ENCODE measurements at places on chromosomes 13 and 19.

DNA sequence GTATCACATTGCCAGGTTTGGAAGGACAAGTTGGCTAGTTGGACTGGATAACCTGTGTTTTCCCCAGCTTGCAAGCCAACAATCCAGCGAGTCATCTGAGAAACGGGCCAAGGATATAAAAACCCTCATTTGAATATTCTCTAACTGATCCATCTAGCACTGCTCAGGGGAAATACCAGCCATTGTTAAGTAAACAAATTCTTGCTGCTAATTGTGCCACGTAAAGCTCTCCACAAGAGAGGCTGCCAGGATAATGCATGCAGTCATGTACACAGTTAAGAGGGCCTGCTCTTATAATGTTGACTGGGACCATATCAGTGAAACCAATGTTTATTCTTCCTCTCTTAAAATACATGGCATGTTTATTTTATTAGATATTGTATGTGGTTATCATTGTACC, 663.2 kb upstream of the SGCG start:
- no peak for DNase-seq

DNA sequence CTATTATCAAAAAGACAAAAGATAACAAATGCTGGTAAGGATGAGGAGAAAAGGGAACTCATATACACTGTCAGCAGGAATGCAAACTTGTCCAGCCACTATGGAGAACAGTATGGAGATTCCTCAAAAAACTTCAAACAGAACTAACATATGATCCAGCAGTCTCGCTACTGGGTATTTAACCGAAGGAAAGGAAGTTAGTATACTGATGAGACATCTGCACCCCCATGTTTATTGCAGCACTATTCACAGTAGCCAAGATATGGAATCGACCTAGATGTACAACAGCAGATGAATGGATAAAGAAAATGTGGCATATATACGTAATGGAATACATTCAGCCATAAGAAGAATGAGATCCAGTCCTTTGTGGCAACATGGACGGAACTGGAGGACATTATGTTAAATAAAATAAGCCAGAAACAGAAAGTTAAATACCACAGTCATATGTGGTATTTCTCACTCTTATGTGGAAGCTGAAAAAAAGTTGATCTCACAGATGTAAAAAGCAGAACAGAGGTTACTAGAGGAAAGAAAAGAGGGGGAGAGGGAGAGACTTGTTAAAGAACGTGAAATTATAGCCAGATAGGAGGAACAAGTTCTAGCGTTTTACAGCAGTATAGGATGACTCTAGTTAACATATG, 83.2 kb downstream of the RUBCNL start:
- no peak for DNase-seq

GRCh38 chr19:54430306-54431254, 15.3 kb downstream of the TTYH1 start:
- DNase-seq: peak; percentile 61

- DNase-seq: no peak
Observed at GRCh38 chr19:39155741-39156140, 30.2 kb downstream of the PAK4 start.

DNA sequence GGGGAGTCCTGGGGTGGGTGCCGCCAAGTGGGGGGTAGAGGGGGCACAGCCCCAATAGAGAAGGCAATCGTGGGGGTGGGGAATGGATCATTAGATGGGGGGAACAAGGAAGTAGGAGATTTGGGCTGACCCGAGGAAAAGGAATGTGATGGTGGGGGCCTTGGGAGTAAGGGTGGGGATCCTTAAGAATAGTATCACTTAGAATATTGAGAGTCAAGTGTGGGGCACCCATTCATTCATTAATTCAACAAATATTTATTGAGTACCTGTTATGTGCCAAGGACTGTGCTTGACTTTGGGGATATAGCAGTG, 641 bp downstream of the PPP5C start:
- no peak for DNase-seq

DNA sequence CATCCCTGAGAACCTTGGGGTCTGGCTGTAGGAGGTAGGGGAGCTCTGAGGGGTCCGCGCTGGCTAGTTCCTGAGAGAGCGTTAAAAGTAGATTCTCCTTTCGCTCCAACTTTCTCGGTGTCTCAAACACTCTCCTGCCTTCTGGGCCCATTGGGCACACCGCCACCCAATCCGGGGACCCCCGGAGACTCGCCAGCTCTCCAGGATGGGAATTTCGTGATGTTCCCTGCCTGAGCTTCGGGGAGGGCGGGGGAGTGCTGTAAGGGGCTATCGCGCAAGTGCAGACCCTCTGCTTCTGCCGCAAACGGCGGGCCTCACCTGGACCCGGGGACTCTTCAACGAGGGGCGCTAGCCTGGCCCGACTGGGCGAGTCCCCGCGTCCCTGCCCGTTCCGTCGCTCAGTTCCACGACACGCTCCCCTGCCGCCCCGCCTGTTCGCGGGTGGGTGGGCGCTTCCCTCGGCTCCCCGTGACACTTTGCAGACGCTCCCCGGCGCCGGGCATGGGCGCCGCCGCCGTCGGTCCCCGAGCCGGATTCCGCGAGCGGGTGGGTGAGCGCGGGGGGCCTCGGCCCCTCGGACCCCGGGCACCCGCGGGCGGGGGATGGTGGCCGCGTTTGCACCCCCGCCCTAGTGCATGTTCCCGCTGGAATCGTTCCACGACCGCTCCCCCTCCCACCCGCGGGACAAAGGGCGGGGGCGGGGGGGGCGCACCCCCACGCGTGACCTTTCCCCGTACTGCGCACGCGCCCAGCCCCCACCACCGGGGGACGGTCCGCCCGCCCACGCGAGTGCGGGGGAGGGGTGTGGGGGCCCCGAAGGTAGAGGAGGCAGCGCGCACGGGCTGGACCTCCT, at the start of gene CCDC106:
Gene CCDC106 (plus strand): TSS at position 481 of the 853 bp plus-strand sequence. CDS start 835 bp downstream, outside the sequence.
- peak; percentile 70 for DNase-seq
